ENCODE measurements at places on chromosomes 13 and 19. TPM values are rescaled to one million over a fixed set of nuclear protein-coding genes. Genes with fewer than 3 reads are reported as not detected.

DNA sequence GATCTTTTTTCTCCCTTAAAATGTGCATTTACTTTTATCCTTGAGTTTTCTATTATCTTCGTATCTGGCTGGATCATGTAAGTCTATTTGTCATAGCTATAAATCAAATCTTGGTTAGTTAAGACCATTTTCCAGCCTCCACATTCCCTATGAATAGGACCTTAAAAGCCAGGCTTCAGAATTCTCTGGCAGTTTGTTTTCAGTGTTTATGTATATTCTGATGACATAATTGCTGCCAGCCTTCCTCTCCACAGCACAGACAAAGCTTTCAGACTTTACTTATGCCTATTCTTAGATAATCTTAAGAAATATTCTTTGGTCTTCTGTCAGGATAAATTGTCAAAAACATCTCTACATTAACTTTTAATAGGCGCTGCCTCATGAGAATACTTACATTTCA, 870.8 kb upstream of the SPRY2 start:
- DNase-seq = no peak

Gene SLC46A3
- total RNA-seq = 22.7 TPM

GRCh38 chr13:32589471-32589870, 3.2 kb downstream of the PDS5B start:
- DNase-seq = no peak

Gene SGCG
- total RNA-seq = 3.2 TPM

Gene ZNF177
- 2.2 TPM for total RNA-seq

Gene ITPKC
- total RNA-seq = 34.9 TPM

DNA sequence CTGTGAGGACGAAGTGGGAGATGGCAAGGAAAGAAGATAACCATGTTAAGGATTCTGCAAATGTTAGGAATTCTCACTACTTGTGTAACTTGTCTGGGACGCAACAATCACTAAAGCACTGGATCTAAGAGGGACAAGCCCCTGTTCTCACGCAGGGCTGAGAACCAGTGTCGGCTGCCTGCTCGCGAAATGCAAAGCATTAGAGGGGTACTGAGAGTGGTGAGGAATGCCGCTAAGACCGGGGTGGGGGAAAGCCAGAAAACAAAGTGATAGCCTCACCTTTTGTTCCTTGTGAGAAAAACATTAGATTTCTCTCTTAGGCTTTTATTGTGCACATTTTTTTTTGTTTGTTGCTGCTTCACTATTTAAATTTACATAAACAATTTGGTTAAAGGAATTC, 241.9 kb downstream of the ABCC4 start:
- DNase-seq = no peak

Gene CDX2
- total RNA-seq = not detected

DNA sequence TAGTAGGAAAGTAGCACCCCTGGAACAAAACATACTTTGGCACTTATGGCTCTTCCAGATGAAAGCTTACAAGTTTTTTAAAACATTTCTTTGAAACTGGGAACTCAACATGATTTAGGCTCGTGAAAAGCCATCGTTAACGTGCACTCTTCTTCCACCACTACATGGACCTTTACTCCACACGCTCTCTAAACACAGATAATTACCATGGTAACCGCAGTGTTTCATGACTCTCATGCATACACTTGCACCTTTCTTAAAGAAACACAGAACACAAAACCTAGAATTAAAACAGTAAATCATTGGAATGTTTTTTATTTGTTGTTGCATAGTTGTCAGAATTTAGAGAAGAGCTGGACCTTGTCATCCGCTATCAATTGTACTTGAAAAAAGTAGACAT, 154.3 kb downstream of the FGF9 start:
- DNase-seq = no peak

- DNase-seq = peak; percentile 80
These were observed 1.0 kb upstream of the BCAM start for GRCh38 chr19:44807652-44808462.

DNA sequence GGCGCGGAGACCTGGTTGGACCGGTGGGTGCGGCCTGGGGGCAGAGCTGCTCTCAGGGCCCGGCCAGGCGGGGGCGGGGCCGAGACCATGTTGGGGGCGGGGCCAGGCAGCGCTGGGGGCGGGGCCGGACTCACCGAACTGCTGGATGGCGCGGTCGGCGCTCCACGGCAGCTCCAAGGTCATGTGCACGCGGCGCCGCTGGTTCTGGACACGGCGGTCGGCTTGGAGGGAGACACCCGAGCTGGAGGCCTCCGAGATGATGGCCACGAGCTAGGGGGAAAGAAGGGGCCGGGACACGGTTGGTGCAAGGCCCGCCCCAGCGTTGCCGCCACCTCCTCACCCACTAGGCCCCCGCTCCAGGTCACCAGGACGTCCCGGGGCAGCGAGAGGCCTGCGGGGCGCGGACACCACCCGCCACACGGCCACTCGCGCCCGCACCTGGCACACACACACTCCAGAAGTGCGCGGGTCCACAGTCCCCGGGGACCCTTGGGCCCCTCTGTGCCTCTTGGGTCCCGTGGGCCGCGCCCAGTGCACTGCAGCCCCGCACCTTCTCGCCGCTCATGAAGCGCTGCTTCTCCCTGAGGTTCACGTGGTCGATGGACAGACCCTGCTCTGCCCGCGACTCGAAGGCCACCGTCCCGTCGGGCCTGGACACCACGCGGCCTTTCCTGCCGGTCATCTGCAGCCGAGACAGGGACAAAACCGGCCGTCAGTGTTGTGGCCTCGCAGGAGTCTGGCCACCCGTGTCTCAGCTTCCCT, 8.7 kb downstream of the GPX4 start:
- peak; percentile 82 for DNase-seq

- DNase-seq = no peak
These were observed 122.0 kb downstream of the OLFM4 start for GRCh38 chr13:53150568-53150967.

All from lower lobe of right lung (tissue), 2 donors.